Esophagus muscularis mucosa (tissue), 4 donors: ENCODE measurements at places on chromosomes 13 and 19. TPM values are rescaled to one million over a fixed set of nuclear protein-coding genes. Genes with fewer than 3 reads are reported as not detected.

GRCh38 chr13:31154939-31155338 is 6.8 kb downstream of the HSPH1 start:
- H3K4me3 ChIP-seq: no peak overlapping the region
- H3K27me3 ChIP-seq: no peaks in the 10 kb centered on the region
- H3K4me1 ChIP-seq: peaks cover 13% of the 10 kb centered on the region
- H3K36me3 ChIP-seq: peaks cover 72% of the 10 kb centered on the region
- no peak overlapping the region for H3K27ac ChIP-seq
- no peak for DNase-seq

DNA sequence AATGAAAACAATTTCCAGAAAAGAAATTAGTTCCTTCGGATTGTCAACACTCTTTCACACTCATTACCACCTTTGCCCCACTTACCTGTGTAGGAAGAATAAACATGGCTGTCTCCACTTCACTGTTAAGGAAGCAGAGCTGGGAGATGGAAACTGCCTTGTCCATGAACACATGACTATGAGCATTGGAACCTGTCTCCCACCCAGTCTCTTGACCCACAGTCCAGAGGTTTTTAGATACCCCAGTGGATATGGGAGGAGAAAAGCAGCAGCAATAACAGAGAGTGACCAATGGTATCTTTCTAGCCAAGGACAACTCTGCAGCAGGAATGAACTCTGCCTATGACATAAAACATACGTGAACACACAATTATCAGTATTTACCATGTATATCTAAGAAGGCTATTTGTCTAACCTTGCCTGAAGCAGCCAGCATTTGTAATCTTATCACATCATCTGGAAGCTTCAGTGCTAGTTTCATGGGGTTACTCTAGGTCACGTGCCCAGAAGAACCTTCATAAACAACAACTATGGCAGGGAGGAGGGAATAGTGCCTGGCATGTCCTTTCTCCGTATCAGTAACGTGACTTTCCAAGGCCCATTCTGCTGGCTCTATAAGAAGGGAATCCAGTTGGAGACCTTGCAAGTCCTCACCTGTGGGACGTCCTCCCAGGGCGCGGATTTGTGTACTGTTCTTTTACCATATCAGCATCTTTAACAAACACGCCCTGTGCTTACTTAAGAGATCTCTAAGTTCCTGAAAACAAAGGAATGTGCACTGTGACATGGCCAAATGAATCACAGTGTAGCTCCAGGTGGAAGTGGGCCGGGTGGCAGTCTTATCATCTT is 221.8 kb upstream of the UBL3 start:
- H3K4me3 ChIP-seq: no peak overlapping the region
- no peaks in the 10 kb centered on the region for H3K36me3 ChIP-seq
- no peak for DNase-seq
- no peak overlapping the region for H3K27ac ChIP-seq

GRCh38 chr13:52377898-52378297 is 28.1 kb downstream of the THSD1 start:
- no peak for DNase-seq
- peaks cover 8% of the 10 kb centered on the region for H3K36me3 ChIP-seq
- no peak overlapping the region for H3K27ac ChIP-seq
- no peaks in the 10 kb centered on the region for H3K27me3 ChIP-seq
- no peak overlapping the region for H3K4me3 ChIP-seq

PSG7 gene
- total RNA-seq: not detected

ZNF223 gene
- total RNA-seq: 0.83 TPM
